Stimulated activated CD8-positive, alpha-beta memory T cell treated with anti-CD3 and anti-CD28 coated beads, Interleukin-4, amount 100 ng/mL, for 4 hours (primary cell): ENCODE measurements at places on chromosomes 11 and 22.

- DNase-seq: no peak
Measured at GRCh38 chr11:79101656-79102055, 339.2 kb downstream of the TENM4 start.

DNA sequence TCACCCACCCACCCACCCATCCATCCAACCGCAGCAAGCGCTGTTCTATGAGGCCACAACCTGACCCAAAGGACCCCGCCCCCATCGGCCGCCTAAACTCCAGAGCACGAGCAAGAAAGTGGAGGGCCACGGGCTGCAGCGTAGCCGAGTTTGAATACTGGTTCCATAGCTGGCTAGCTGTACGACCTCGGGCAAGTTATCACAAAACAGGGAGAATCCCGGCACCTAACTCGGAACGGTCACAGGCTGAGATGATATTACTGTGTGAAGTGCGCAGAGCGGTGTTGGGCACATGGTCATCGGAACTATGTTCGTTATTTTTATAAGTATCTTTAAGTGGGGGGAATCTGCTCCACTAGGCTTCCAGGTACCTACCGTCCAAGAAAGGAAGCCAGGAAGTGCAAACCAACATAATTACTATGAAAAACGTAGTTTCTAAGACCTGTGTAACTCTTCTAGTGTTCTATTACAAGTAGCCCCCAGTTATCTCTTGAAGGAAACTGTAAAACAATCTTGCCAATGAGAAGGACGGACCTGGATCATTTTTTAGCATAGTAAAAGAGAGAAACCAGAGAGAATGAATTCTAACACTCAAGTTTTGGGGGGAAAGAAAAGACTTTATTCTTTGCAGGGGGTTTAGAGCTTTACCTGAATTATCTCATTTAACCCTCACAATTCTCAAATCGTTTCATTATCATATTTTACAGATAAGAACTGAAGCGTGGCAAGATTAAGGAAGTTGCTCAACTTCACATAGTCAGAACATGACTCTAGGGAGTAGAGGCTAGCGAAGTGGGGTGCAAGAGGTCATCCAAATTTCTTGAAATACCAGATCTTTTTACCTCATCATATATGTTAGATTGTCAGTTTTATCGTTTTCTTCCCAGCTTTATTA lies 663 bp upstream of the BUD13 start:
- no peak for DNase-seq

- DNase-seq: no peak
Measured at GRCh38 chr11:79762279-79762921, 321.6 kb upstream of the TENM4 start.

GRCh38 chr22:42708417-42708816 lies 12.3 kb downstream of the A4GALT start:
- DNase-seq: no peak

GRCh38 chr11:124518989-124519451 lies 24.4 kb downstream of the OR8B12 start:
- no peak for DNase-seq

DNA sequence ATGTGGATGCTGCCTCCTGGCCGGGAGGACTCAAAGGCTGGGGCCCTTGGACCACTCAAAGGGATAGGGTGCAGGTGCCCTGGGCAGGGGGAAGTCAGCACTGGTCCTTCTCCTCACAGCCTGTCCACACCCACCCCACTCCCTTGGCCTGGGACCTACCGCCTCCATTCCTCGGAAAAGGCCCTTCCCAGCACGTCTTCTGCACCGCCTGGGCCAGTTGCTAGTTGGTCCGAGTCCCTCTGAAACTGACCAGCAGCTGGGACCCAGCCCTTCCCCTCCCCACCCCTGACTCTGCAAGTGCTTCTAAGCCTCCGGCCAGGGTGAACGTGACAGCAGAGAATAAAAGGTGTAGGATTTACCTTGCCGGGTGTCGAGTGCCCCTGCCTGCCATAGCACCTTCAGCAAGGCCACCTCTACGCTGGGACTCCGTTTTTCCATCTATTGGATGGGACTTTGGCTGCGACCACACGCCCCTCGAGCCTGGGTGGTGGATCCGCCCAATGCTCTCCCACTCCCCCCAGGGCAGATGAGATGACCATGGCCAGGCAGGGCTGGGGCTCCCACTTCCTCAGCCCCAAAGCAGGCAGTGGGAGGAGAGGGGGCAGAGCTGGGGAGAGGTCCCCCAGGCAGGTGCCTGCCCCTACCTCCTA lies 37.3 kb downstream of the OSBPL5 start:
- DNase-seq: no peak

DNA sequence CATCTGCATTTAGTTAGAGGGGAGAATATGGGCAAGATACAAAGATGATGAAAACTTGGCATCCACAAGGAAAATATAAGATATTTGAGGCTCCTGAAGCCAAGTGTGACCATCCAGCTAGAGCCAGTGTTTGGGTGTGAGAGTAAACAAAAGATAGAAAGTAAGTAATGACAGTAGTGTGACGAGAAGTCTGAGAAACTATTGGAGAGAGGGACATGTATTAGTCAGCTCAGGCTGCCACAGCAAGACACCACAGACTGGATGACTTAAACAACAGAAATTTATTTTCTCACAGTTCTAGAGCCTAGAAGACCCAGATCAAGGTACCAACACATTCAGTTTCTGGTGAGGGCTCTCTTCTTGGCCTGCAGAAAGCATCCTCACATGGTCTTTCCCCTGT lies 6.4 kb upstream of the CCKBR start:
- DNase-seq: no peak

DNA sequence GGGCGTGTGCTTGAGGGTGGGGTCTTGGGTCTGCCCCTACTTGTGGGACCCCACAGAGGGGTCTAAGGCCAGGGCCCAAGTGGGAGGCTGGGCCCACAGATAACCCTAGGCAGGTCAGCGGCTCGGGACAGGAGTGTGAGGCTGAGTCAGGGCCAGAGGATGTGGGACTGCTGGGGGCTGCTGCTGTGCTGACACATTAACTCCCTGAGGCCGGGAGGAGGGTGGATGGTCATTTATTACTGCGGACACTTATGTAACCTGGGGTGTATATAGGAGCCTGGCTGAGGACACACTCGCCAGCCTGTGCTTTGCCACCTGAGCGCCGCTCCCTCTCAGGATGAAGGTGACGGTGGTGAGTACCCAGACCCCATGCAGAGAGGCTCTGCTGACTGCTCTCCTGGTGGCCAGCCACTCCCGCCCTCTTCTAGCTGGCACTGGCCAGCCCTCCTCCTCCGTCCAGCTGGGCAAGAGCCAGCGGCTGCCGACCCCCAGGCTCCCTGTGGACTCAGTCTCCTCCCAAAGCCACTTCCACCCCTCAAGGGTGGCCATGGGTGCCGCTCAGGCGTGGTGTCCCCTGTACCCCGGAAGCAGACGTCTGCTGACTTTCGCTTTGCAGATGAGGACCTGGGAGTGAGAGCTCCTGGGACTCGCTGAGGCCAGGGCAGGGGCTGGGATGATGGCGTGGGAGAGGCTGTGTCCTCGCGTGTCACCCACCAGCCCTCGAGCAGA lies at the start of gene MIOX:
Gene MIOX, plus strand, starts transcription at position 299 of the 729 bp plus-strand sequence. Its CDS starts 39 bp downstream, at position 338.
- DNase-seq: no peak

- no peak for DNase-seq
Measured at GRCh38 chr11:120612513-120613263, 101.1 kb downstream of the GRIK4 start.

DNA sequence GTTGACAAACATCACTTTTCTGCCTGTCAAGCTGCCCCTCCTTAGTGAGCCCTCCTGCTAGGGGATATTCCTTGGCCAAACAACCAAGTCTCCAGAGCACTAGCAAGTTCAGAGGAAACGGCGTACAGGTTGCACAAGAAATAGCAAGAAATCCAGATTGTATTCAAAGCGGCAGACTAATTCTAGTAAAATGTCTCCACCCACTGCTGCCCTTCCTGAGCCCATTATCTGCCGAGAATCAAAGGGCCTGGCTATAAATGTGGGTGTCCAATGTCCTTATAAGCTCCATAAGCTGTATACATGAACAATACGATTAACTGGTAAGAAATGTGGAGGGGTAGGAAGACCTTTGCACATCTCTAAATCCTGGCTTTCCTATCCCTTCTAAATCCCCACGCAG lies 44.0 kb upstream of the AKIP1 start:
- DNase-seq: no peak

DNA sequence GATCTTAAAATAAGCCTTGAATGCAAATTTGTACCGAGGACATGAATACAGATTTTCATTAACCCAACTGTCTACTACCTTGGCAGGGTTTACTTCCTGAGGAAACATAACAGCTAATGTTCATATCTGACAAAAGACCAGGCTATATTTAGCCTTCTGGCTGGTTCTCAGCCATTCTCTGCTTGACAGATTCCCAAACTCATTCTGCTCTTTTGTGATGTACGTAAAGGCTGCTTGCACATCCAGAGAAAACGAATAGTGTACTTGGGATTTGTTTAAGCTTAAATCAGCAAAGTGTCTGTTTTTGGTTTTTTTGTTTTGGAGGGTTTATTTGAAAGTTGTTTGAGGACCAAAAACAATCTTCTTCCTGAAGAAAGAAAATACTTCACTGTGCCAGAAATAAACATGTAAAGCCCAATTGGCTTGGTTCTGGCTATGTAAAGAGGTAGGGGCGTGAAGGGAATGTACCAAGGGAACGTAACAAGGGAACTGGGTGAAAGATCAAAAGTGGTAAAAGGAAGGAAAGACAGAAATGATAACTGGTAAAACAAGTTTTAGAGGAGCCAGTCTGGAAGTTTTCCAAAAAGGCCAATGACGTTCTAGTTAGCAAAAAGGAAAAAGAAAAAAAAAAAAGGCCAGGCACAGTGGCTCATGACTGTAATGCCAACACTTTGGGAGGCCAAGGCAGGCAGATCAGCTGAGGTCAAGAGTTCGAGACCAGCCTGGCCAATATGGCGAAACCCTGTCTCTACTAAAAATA lies 21.4 kb upstream of the CRTAM start:
- no peak for DNase-seq

DNA sequence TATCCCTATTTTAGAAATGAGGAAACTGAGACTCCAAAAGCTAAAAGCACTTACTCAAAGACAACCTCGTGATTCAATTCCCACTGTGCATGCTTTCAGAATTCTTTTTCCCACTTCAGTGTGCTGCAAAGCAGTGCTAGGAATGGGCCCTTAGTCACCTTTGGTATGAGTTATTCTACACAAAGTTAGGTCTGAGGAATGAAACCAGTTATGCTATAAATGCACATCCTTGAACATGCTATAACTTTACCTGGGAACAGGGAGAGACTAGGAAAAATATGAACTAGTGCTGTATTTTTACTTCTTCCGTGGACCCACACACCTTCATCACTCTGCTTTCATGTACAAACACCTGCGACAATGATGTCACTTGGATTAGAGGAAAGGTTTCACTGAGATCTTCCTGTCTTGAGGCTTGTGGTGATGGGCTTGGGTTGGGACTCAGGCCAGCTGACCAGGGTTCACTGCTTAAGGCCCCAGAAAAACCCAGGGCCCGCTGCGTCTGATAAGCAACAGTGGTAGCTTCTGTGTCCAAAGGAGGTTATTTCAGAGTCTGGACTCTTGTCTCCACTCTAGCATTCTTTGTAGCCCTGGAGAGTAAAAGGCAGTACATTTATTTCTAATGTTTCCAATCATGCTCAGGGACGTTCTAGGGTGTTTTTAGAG lies 81.6 kb downstream of the ZC3H12C start:
- DNase-seq: no peak

DNA sequence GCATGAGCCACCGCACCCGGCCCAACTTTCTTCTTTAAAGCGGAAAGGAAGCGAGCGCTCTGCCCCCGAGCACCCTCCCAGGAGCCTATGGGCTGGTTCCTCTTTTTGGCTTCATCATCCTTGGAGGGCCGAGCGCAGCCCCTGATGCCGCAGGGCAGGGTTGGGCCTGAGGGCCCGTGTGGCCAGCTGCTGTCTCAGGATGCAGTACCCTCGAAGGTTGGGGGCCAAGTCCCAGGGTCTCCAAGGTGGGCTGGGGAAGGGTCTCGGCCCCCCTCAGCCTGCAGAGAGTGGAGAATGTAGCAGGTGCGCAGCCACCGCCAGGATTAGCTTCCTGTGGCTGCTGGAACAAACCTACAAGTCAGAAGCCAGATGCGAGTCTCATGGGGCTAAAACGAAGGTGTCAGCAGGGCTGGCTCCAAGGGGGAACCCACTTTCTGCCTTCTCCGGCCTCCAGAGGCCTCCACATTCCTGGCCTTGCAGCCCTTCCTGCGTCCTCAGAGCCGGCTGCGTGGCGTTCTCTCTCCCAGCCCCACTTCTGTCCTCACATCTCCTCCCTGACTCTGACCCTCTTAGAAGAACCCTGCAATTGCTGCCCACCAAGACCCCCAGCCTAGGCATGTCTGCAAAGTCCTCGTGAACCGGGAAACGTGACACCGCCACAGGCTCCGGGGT lies 2.9 kb downstream of the PANX2 start:
- no peak for DNase-seq

DNA sequence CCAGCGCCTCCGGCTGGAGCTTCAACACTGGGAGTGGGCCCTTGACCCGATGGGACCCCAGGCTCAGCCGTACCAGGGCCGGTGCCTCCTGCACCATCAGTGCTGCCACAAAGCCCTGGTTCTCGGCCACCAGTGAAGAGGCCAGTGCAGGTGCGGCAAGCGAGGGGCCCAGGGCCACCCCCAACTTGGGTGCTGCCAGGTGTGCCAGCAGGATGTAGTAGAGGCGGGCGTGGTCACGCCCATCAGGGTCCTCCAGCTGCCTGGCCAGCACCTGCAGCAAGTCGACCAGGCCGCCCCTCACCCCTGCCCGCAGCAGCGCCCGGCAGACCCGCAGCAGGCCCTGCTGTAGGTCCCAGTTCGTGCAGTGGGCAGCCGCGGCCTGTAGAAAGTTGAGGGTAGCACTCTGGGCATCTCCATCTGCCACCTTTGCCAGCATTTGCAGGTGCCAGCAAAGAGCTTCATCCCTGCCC lies 2.3 kb downstream of the AP5B1 start:
- no peak for DNase-seq

- DNase-seq: no peak
Measured at GRCh38 chr22:32144496-32145274, 14.4 kb downstream of the C22orf42 start.
